ENCODE measurements at places on chromosomes 5 and 9.

DNA sequence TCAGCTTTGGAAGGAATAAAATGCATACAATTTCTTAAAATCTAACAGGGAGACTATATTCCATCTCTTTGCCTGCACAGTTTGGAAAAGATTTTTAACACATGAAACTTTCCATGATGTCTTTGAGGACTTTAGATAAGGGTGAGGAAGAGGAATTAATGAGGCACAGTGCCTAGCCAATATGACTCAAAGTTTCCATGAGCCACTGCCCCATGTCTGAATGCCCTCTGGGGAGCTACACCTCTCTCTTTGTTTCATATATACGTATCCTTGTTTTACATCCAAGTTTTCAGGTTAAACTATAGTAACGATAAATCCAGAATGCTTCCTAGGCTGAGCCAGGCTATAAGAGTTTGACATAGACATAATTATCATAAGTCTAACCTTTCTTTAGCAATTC lies 349.3 kb upstream of the TLE4 start:
- DNase-seq: no peak

GRCh38 chr5:139150367-139150999 lies 47.7 kb downstream of the SIL1 start:
- DNase-seq: no peak

GRCh38 chr9:93119703-93119952 lies 14.4 kb downstream of the NINJ1 start:
- no peak for DNase-seq

- DNase-seq: no peak
Measured at GRCh38 chr5:43110606-43111170, 10.0 kb upstream of the ZNF131 start.

- no peak for DNase-seq
Measured at GRCh38 chr9:34520505-34521385, 2.0 kb downstream of the ENHO start.

GRCh38 chr5:38376404-38376803 lies 118.0 kb downstream of the EGFLAM start:
- no peak for DNase-seq

DNA sequence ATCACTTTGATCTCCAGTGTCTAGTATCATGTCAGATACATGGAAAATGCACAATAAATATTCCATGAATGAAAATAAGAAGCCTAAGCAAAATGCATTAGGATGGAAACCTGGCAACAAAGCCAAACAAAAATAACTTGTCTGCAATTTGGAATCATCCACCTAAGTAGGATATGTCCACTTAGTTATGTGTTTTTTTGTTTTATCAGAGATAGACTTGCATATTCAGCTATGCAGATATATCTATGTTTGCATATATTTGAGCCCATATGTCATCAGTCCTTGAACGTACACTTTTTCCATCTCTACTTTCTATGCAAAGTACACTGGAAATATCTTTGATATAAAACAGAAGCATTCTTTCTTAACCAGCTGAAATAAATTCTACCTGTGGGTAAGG lies 707.1 kb downstream of the EFNA5 start:
- no peak for DNase-seq
